Stomach (tissue), 19 donors: ENCODE measurements at places on chromosomes 7 and 10. TPM values are rescaled to one million over a fixed set of nuclear protein-coding genes. Genes with fewer than 3 reads are reported as not detected.
A peak's percentile ranks its signal among the peaks of the same experiment; 100 is the strongest.

- DNase-seq, result peak; percentile 71
- H3K36me3 ChIP-seq, result peaks cover 90% of the 10 kb centered on the region
- no peak overlapping the region for H3K4me3 ChIP-seq
- no peaks in the 10 kb centered on the region for H3K27me3 ChIP-seq
- no peak overlapping the region for H3K27ac ChIP-seq
Measured at GRCh38 chr10:70115948-70116682, 16.5 kb downstream of the AIFM2 start.

- H3K27me3 ChIP-seq, result no peaks in the 10 kb centered on the region
- H3K27ac ChIP-seq, result no peak overlapping the region
- no peaks in the 10 kb centered on the region for H3K36me3 ChIP-seq
- no peak overlapping the region for H3K4me3 ChIP-seq
- H3K4me1 ChIP-seq, result no peaks in the 10 kb centered on the region
Measured at GRCh38 chr7:10913457-10913856, 60.2 kb upstream of the PHF14 start.

DNA sequence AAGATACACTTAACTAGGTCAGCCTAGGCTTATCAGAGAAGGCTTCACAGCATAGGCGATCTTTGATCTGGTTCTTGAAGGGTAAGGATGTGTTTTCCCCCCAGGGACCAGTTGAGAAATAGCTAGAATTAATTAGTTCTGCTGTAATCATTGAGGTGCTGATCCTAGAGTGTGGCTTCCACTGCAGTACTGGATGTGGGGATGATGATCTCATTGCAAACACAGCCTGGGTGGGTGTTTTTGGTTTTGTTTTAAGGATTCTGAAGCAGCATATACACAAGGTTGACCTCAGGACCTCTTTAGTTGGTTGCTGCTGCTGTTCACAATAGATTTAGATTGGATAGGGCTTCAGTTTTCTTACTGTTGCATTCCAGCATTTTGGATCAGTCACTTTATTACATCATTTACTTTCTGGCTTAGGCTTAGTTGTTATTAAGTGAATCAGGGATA, 159.7 kb downstream of the AUTS2 start:
- H3K4me3 ChIP-seq, result no peak overlapping the region
- H3K27me3 ChIP-seq, result no peaks in the 10 kb centered on the region
- H3K36me3 ChIP-seq, result no peaks in the 10 kb centered on the region
- H3K4me1 ChIP-seq, result peaks cover 18% of the 10 kb centered on the region
- DNase-seq, result no peak
- H3K27ac ChIP-seq, result no peak overlapping the region

GRCh38 chr10:72109636-72110157, 21.3 kb upstream of the SPOCK2 start:
- H3K27me3 ChIP-seq, result no peaks in the 10 kb centered on the region
- no peak for DNase-seq
- H3K4me3 ChIP-seq, result no peak overlapping the region
- peaks cover 12% of the 10 kb centered on the region for H3K4me1 ChIP-seq

- no peak overlapping the region for H3K4me3 ChIP-seq
- no peaks in the 10 kb centered on the region for H3K4me1 ChIP-seq
- H3K36me3 ChIP-seq, result no peaks in the 10 kb centered on the region
- peak; percentile 19 for DNase-seq
Measured at GRCh38 chr10:113927440-113927839, 73.0 kb downstream of the NHLRC2 start.

DNA sequence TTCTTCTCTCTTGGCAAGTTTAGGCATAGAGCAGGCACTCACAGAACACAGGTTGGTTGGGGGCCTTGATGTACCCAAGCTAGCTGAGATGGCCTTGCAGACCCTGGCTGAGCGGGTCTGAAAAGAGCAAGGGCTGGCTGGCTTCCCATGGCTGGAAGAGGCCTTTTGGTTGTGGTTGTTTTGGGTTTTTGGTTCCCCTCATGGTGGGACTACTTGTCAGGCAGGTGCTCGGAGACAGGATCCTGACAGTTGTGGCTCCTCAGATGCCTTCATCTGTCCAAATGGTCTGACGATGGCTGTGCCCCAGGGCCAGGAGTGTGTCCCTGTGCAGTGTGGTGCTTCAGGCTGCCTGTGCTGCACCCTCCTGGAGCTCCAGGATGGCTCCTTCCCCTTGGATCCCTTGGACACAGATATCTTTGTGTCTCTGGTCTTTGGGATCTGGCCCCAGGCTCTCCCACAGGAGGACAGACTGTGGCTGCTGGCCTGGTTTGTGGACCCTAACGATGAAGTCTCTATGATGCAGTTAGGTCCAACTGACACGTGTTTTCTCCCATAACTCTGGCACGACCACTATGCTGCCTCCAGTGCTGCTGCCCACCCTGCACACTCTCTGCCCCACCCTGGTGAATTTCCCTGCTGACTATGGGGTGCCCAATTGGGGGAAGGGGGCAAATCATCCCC, 321.5 kb upstream of the ZNF32 start:
- no peak for DNase-seq
- H3K4me3 ChIP-seq, result no peak overlapping the region
- H3K27me3 ChIP-seq, result no peaks in the 10 kb centered on the region
- no peaks in the 10 kb centered on the region for H3K36me3 ChIP-seq
- H3K4me1 ChIP-seq, result peaks cover 9% of the 10 kb centered on the region
- no peak overlapping the region for H3K27ac ChIP-seq

- no peak overlapping the region for H3K4me3 ChIP-seq
- no peaks in the 10 kb centered on the region for H3K27me3 ChIP-seq
- H3K4me1 ChIP-seq, result no peaks in the 10 kb centered on the region
- no peak for DNase-seq
- H3K27ac ChIP-seq, result no peak overlapping the region
Measured at GRCh38 chr7:2003931-2004812, 228.6 kb downstream of the MAD1L1 start.

DNA sequence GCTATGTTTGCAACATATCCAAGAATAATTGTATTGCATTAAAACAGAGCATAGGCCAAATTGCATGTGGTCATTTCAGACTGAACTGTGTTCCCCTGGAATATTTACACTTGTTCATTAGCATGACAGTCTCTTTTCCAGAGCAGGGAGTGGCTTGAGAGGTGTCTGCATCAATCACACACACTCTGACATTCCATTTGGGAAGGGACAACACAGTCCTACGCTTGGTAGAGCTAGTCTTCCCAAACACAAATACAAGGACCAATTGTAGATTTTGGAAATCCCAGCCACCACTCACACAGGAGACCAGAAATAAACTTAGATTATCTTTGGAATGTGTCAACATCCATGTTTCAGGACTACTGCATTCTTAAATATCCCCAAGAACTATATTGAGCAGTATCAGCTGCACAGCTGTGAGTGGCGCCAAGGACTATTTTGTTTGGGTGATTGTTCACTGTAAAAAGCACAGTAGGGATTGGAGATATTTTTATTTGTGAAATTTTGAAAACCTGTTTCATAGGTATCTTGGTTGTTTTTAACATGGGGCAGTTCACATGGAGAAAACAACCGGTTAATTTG, 93.6 kb upstream of the PRR15 start:
- H3K27ac ChIP-seq, result no peak overlapping the region
- H3K36me3 ChIP-seq, result no peaks in the 10 kb centered on the region
- H3K4me1 ChIP-seq, result no peaks in the 10 kb centered on the region
- no peaks in the 10 kb centered on the region for H3K27me3 ChIP-seq
- H3K4me3 ChIP-seq, result no peak overlapping the region
- DNase-seq, result no peak

DNA sequence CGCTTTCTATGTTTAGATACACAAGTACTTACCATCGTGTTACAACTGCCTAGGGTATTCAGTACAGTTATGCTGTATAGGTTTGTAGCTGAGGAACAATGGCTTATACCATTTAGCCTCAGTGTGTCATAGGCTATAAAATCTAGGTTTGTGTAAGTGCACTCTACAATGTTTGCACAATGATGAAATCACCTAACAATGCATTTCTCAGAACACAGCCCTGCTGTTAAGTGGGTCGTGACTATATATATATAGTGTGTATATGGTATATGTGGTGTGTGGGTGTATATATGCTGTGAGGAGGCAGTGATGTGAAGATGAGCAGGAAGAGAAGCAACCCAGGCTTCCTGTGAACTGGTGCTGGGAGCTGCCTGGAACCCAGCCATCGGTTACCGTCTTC, 65.6 kb upstream of the MKI67 start:
- no peaks in the 10 kb centered on the region for H3K36me3 ChIP-seq
- no peak overlapping the region for H3K27ac ChIP-seq
- peaks cover 28% of the 10 kb centered on the region for H3K27me3 ChIP-seq
- H3K4me1 ChIP-seq, result no peaks in the 10 kb centered on the region

GRCh38 chr10:7391748-7392147, 19.1 kb downstream of the SFMBT2 start:
- no peaks in the 10 kb centered on the region for H3K36me3 ChIP-seq
- DNase-seq, result no peak

DNA sequence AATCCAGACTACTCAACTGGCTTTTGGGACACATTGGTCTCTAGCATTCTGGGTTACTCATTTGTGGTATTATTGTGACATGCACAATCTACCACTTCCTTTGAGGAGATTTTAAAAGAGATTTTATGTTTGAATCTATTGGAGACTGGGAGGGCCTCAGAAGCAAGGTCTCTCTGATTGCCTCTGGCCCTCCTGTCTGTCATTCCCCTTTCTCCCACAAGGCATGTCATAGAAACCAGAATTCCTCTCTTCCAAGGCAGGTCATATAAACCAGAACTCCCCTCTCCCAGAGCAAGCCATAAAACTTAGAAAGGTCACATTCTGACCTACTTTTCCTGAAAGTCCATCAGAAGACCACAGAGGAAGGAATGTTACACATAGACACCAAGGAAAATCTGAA, 777.7 kb downstream of the PHTF2 start:
- DNase-seq, result no peak
- no peaks in the 10 kb centered on the region for H3K4me1 ChIP-seq
- H3K4me3 ChIP-seq, result no peak overlapping the region
- no peaks in the 10 kb centered on the region for H3K27me3 ChIP-seq
- no peaks in the 10 kb centered on the region for H3K36me3 ChIP-seq

DNA sequence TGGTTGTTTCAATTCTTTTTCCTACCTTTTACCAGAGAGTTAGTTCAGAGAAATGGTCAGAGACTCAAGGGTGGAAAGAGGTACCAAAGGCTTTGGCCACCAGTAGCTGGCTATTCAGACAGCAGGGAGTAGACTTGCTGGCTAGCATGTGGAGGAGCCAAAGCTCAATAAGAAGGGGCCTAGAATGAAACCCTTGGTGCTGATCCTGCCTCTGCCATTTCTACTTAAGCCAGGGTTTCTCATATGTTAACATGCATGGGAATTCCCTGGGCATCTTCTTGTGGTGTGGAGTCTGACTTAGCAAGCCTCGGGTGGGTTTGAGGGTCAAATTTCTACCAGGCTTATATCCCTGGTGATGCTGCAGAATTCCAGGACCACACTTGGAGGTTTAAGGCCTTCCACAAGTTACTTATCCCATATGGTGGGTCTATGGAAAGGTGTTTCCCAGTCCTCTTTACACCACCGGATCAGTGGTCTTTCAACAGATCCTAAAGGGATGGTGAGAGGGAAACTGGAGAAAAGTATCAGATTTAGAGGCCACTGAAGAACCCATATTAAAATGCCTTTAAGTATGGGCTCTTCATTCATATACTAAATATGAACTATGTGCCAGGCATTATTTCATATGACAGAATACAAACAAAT, 3.2 kb downstream of the IL6 start:
- no peak for DNase-seq
- no peaks in the 10 kb centered on the region for H3K36me3 ChIP-seq
- H3K4me3 ChIP-seq, result no peak overlapping the region
- no peak overlapping the region for H3K27ac ChIP-seq
- H3K27me3 ChIP-seq, result peaks cover 5% of the 10 kb centered on the region
- peaks cover 31% of the 10 kb centered on the region for H3K4me1 ChIP-seq

DNA sequence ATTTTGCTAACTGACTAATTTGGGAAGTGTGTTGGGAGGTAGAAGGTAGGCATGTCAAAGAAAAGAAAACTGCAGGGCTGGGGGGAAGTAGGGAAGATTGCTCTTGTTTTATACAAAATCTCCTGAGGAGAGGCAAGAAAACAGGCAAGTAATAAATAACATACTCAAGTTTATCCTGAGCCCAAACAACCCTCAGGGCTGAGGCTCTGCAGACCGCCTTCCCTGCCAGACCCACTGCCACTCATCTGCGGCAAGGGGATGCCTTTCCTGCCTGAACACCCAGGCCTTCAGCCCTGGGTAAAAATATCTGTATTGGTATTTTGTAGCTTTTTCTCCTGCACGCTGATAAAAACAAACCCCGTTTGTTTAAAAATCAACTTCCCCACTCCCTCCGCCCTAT, 399.8 kb upstream of the NFE2L3 start:
- H3K36me3 ChIP-seq, result no peaks in the 10 kb centered on the region
- H3K27me3 ChIP-seq, result no peaks in the 10 kb centered on the region
- peak overlapping the region; percentile 84 for H3K27ac ChIP-seq
- peaks cover 44% of the 10 kb centered on the region for H3K4me1 ChIP-seq

- H3K27me3 ChIP-seq, result peaks cover 31% of the 10 kb centered on the region
- no peak for DNase-seq
- H3K27ac ChIP-seq, result no peak overlapping the region
- no peaks in the 10 kb centered on the region for H3K36me3 ChIP-seq
- no peak overlapping the region for H3K4me3 ChIP-seq
- H3K4me1 ChIP-seq, result no peaks in the 10 kb centered on the region
Measured at GRCh38 chr10:133042061-133042460, 45.7 kb upstream of the ADGRA1 start.

DNA sequence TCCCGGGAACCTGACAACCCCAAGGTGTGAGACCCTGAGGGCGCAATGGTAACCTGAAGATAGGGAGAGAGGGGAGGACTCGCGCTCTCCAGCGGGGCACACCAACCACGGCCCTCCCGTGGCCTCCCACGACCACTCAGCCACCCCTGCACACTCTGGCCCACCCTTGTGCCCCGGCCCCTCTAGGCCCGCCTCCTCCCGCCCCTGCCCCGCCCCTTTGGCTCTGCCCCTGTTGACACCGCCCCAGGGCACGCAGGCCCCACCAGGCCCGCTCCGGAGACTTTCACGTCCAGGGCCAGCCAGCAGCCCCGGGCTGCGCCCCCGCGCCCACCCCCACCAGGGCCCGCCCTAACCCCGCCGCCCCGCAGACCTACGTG, 10.9 kb downstream of the ATG9B start:
- H3K36me3 ChIP-seq, result no peaks in the 10 kb centered on the region
- no peaks in the 10 kb centered on the region for H3K27me3 ChIP-seq
- H3K4me3 ChIP-seq, result peak overlapping the region; percentile 28
- peaks cover 64% of the 10 kb centered on the region for H3K4me1 ChIP-seq

- H3K36me3 ChIP-seq, result no peaks in the 10 kb centered on the region
Measured at GRCh38 chr7:85000735-85001350, 186.0 kb downstream of the SEMA3D start.

- no peak overlapping the region for H3K27ac ChIP-seq
- DNase-seq, result no peak
- no peak overlapping the region for H3K4me3 ChIP-seq
- H3K27me3 ChIP-seq, result no peaks in the 10 kb centered on the region
Measured at GRCh38 chr7:103690242-103690974, 244.4 kb upstream of the SLC26A5 start.

The IDI2 gene
- total RNA-seq, result not detected

The HMX2 gene
- total RNA-seq, result not detected

The EBF3 gene
- total RNA-seq, result 0.58 TPM

The ARMC3 gene
- total RNA-seq, result not detected

The ANKRD30A gene
- total RNA-seq, result not detected

The OPALIN gene
- total RNA-seq, result not detected

The AKR1D1 gene
- not detected for total RNA-seq

The GPR15LG gene
- total RNA-seq, result 7.5 TPM

The PRPS1L1 gene
- not detected for total RNA-seq

The GPR26 gene
- not detected for total RNA-seq

The PRLHR gene
- under 0.01 TPM for total RNA-seq
